ENCODE measurements at places on chromosomes 11 and 22.

DNA sequence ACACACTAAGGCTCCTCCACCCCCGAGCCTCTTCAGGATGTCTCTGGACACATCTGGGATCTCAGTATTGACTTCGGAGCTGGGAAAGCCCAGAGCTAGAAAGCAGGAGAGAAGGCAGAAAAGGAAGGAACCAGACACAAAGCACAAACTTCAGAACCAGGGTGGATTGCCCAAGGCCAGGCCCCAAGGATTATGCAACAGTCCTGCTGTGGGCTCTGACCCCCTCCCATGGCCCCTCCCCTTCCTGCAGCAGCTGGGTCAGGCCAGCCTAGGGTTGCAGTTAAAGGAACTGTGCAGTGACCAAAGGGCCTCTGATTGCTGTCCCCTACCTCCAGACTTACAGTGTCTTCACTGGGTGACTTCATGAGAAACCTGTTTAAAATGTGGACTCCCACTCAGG is 5.3 kb downstream of the KCNE3 start:
- peak; percentile 11 for DNase-seq

GRCh38 chr11:79412761-79413160 is 28.1 kb downstream of the TENM4 start:
- DNase-seq = no peak

DNA sequence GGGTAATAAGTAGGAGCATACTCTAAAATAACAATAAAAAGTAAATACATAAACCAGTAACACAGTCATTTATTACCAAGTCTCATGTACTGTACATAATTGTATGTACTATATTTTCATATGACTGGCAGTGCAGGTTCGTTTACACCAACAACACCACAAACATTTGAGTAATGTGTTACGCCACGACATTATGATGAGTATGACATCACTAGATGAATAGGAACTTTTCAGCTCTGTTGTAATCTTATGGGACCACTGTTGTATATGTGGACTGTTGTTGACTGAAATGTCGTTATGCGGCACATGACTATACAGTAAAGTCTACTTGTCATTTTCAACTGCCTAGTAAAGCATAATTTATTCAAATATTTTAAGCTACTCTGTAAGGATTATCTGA is 18.6 kb downstream of the KIF18A start:
- peak; percentile 21 for DNase-seq

GRCh38 chr11:122159173-122159721 is 43.2 kb upstream of the BLID start:
- DNase-seq = peak; percentile 71

- no peak for DNase-seq
Observed at GRCh38 chr11:92738276-92738675, 231.2 kb upstream of the MTNR1B start.

DNA sequence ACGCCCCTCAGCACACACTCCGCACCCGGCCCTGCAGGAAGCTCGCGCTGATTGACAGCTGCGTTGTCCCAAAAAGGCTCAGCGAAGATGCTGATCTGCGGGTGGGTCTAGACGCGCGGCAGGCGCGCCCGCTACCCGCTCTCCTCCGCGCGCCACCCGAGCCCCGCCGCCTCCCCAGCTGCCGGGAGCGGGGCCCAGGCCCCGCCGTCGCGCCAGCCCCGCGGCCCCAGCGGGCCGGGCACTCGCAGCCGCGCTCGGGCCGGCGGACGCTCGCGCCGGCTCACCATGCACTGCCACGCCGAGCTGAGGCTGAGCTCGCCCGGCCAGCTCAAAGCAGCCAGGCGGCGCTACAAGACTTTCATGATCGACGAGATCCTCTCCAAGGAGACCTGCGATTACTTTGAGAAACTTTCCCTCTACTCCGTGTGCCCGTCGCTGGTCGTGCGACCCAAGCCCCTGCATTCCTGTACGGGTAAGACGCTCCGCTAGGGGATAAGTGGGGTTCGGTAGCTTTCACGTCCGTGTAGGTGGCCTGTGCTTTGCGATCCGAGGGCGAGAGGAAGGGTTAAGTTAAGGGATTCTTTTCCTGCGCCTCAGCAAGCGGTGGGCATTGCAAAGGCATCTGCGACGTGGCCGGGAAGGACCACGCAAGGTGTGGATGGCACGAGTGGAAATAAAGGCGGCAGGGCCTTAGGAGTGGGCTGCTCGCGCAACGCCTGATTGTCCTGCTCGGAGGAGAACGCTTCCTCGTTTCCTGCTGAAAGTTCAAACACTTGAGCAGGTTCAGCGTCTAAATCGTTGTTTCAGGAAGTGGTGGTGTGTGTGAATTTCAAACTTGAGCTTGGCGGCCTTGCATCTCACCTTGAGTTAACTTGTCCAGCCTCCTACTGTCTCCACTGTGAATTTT is at the start of gene BARX2:
TSS of gene BARX2 (plus strand) at position 98 of the 907 bp plus-strand sequence. CDS start at position 286, 188 bp downstream.
- peak; percentile 60 for DNase-seq

- peak; percentile 97 for DNase-seq
Observed at GRCh38 chr22:38317995-38318715, 922 bp upstream of the CSNK1E start.

- DNase-seq = no peak
Observed at GRCh38 chr11:76269661-76270261, 63.5 kb upstream of the WNT11 start.

- no peak for DNase-seq
Observed at GRCh38 chr22:28120691-28121592, 201.9 kb upstream of the PITPNB start.

DNA sequence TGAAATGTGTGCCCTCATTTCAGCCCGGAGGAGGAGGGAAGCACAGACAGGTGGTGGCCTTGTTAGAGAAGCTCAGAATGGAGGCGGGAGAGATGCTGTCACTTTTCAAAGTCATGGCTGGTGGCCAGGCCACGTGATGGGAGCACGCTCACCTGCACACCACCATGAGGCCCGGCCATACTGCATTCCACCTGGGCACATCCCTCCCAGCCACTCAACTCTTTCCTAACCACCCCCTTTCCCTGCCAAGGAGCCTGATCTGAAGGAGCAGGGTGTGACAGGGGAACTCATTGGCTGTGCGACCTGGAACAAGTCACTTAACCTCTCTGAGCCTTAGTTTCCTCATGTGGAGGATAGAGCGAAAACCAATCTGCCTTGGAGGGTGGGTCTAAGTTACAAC is 364.5 kb downstream of the CTTN start:
- DNase-seq = no peak

GRCh38 chr22:41779929-41780505 is 20.5 kb upstream of the CCDC134 start:
- no peak for DNase-seq

DNA sequence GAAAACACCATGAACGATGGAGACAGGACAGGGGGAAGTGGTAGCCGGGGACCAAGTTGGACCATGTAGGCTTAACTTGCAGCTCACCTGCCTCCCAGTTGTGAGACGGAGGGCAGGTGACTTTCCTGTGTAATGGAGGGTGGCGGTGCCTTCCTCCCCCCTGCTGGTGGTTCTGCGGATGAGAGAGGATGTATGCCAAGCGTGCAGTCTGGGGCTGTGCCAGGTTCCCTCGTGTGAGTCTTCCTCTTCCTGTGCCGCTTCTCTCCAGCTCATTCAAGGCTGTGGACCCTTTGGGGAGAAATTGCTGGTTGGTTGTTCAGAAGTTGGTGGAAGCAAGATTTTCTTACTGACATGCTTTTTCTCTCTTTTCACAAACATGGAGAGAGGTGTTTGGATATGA is 35.1 kb downstream of the MPPED1 start:
- DNase-seq = no peak

DNA sequence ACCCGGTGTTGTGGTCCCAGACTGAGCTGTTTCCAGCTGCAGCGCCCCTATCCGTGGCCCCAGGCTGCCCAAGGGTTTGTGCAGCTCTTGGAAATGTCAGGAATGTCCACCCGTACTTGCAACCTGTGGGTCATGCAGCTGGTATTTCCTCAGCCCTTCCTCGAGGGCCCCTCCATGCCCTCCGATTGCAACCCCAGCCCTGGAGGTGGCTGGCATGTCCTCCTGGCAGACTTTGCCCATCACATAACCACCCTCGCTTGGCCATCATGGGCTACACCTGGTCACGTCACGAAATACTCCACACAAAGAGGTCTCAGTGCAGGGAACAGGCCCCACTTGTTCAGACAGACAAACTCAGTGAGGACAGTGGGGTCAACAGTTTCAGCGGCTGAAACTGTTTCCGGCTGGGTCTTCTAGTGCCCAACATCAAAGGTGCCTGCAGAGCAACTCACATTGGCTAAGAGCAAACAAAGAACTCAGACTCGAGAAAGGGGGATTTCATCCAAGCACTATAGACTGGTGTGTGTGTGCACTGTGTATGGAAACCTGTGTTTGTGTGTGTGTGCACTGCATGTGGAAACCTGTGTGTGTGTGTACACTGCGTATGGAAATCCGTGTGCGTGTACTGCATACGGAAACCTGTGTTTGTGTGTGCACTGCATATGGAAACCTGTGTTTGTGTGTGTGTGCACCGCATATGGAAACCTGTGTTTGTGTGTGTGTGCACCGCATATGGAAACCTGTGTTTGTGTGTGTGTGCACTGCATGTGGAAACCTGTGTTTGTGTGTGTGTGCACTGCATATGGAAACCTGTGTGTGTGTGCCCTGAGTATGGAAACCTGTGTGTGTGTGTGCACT is 72.8 kb upstream of the CCND1 start:
- peak; percentile 64 for DNase-seq

DNA sequence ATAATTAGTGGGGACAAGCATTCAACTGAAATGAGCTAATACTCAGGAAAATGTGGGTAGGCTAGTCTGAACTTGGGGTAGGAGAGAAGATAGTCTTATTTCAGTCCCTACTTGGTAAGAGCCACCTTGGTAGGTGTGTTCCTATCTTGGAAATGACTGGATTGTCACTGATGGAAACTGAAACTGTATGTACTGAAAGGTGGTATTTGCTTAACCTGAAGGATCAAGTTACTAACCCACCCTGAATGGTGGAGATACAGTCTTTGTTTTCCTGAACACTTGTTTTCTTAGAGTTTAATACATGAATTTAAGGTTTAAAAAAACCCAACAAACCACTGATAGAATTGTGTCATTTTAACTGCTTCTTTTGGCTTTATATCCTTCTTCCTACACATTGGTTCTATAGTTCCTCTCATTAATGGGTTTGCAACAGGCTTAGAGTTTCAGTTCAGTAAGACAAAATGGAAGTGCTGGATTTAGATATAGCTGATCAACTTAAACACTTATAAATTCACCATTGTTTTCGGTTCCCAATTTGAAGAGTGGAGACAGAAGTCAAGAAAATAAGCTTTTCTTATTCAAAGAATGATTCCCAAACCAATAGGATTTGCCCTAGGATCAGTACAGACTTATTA is 4.2 kb downstream of the FAR1 start:
- no peak for DNase-seq

- DNase-seq = peak; percentile 35
Observed at GRCh38 chr22:32539631-32540421, 65.2 kb downstream of the FBXO7 start.

GRCh38 chr11:10581481-10582019 is 13.1 kb upstream of the LYVE1 start:
- peak; percentile 64 for DNase-seq

DNA sequence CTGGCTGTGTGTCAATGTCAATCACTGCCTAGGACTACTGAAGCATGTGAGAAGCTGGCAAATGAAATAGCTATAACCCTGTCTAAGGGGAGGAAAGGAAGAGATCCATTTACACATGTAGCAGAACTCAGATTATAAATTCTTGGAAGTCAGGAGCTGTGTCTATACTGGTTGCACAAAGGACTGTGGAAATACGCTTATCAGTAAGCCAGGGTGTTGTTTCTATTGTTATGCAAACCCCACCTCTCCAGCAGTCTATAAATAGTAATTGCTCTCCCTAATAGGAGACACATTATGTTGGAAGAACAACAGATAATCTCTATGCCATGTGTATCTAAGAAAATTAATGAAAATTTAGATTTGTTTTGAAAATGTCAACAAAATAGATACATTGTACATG is 693.4 kb upstream of the CCDC90B start:
- DNase-seq = no peak

Measured in EH (cell line).